ENCODE measurements at places on chromosomes 1 and 21.

GRCh38 chr21:20639026-20639425 lies 359.2 kb upstream of the NCAM2 start:
- peak; percentile 23 for DNase-seq

GRCh38 chr1:7111853-7112252 lies 326.6 kb downstream of the CAMTA1 start:
- DNase-seq, result no peak

GRCh38 chr1:235295902-235296350 lies 32.1 kb downstream of the ARID4B start:
- DNase-seq, result no peak

DNA sequence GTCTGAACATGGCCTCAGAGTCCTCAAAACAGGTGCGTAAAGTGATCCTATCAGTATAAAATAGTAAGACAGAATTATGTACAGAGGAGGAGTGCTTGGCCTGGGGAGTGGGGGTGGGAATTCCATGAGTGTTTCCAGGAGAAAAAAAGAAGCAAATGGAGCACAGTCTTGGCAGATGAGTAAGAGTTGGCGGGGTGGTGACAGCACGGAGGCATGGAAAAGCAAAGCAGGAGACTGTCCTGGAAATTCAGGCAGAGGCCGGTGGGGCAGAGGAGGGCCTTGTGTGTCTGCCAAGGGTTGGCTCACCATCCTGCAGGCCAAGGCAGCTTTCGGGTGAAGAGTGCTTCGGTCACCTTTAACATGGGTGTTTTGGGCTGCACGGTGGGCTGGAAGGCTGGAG lies 63.4 kb downstream of the OPTC start:
- peak; percentile 85 for DNase-seq

- no peak for DNase-seq
These were observed 1.3 kb downstream of the NADK start for GRCh38 chr1:1776672-1777582.

DNA sequence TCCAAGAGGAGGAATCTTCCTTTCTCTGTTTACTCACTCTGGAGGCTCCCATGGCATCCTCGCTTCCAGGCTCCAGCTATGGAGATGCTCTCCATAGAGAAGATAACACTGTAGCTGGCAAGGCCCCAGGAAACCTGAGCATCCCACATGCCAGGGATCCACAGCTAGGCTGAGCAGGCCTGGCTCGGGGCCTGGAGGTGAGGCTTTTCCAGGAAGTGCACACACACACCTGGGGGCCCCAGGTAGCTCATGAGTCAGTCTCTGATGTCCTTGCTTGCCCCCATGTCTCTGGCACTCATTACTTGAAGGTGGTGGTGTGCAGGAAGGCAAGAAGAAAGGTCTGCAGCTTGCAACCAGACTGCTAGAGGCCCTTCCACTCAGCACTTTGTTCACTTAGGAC lies 5.5 kb upstream of the LCE5A start:
- no peak for DNase-seq

DNA sequence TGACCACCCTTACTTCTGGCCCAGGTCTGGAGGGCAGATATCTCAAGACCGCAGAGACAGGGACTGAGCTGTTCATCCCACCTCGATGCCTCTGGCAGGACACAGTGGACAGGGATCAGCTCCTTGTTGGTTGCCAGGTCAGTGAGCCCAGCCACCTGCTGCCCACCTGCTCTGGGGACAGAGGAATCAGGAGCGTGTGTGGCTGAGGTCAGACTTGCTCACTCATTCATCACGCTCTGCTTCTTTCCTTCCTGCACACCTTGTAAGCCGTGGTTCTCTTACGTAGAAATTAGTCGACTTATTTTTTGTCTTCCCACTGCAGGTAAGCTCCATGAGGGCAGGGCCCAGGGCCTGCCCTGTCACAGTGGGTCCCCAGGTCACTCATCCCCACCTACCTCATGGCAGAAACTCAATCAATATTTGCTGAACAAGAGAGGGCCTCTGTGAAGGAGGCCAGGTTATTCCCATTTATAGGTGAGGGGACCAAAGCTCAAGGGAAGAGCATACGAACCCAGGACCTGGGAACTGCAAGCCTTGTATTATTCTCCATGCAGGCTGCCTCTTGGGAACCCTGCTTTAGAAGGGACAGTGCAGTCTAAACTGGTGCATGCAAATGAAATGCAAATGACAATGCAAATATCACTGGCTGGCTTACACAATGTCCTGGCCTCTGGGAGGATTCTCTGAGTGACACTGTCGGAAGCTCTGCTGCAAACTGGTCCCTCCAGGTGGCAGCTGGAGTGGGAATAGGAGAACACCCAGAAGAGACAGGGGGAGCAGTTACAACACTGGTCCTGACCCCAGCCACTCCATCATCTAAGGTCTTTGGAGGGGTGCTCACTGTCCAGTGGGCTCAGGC lies 58.4 kb upstream of the PAX7 start:
- no peak for DNase-seq

DNA sequence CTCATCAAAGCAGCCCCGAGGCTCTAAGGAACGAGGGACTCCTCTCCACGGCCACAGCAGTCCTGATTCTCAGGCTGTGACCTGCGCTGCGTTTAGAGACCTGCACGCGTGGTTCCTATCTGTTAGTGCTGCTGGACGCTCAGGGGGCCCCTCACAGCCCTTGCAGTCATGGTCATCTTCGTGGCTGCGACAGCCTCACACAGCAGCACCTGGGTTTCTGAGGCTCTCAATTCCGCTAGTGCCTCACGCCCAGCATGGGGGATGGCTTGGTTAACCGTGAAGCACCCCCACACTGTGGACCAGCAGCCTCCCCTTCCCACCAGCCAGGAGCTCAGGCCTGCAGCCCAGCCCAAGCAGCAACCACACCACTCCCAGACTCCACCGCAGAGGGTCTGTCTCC lies 7.8 kb downstream of the MORN1 start:
- DNase-seq, result no peak

- DNase-seq, result no peak
These were observed 62.2 kb downstream of the ZNF684 start for GRCh38 chr1:40593449-40594186.

DNA sequence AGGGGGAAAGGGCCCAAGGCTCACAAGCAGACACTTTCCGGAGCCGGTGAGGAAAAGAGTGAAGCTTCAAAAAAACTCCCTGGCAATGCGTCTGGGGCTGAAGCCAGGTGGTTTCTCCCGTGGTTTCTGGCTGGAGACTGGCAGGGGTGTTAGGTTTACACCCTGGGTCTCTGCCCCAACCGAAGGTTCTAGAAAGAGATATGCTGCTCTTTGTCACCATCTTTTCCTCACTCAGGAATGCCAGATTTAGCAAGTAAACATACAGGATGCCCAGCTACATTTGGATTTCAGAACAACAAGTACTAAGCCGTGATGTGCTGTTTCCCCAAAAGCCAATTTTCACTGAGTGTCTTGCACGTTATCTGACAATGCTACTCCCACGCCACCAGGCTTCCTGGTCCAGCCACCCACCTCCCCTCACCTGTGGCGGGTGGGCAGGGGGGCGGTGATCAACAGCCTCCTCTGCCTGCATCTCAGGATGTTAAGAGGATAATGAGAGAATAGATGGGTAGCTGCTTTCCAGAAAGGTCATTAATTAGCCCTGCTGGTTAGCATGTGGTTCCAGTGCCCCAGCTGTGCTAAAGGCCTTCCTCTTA lies 69.6 kb upstream of the OLIG2 start:
- no peak for DNase-seq

DNA sequence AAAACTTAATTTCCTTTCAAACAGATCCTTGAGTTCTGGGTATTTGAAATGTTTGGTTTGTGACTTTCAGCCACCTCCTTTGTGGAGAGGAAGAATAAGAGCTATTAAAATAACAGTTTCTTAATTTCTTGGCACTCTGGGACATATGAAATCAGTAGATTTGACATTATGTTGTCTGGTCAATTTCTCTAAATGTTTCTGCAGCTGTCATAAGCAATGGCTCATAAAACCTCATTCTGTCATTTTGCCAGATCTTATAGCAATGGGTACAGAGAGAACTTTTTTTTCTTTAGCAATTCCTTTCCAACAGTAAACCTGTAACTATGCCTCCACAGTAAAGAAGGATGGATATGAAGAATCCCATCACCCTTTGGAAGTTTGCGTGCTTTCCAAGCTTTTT lies 52.6 kb downstream of the LAMC1 start:
- DNase-seq, result no peak

- no peak for DNase-seq
These were observed 320.7 kb downstream of the AJAP1 start for GRCh38 chr1:4974981-4975685.

GRCh38 chr1:21298981-21299391 lies 8.7 kb upstream of the ECE1 start:
- no peak for DNase-seq

GRCh38 chr1:36095760-36096405 lies 7.2 kb downstream of the ADPRS start:
- DNase-seq, result no peak

- no peak for DNase-seq
These were observed 8.6 kb upstream of the IFNAR1 start for GRCh38 chr21:33315946-33316710.

GRCh38 chr1:238753252-238753651 lies 633.1 kb upstream of the CHRM3 start:
- no peak for DNase-seq

GRCh38 chr1:64073705-64074104 lies 129.7 kb upstream of the UBE2U start:
- no peak for DNase-seq

GRCh38 chr1:41461790-41462679 lies 22.4 kb downstream of the EDN2 start:
- DNase-seq, result no peak

GRCh38 chr1:44812822-44813543 lies 4.7 kb downstream of the BTBD19 start:
- DNase-seq, result no peak

DNA sequence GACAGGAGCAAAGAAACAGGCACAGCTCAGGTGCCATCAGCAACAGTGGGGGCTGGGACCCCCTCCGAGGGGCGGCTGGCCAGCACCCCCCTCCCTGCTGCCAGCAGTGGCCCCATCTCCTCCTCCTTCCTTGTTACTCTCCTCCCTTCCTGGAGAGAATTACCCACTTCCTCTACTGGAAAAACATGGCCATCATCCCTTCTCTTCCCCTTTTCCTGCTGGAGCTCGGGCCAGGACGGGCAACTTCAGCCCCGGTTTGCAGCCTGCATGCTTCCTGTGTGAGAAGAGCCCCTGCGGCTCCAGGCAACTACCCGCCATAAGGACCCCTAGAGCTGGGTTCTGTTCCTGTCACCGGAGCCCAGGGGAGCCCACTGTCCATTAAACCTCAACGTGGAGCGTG lies 17.6 kb downstream of the MEGF6 start:
- no peak for DNase-seq

GRCh38 chr1:153572569-153573015 lies 6.9 kb upstream of the S100A2 start:
- DNase-seq, result peak; percentile 85

- no peak for DNase-seq
These were observed 126.6 kb upstream of the COA6 start for GRCh38 chr1:234246638-234247116.

DNA sequence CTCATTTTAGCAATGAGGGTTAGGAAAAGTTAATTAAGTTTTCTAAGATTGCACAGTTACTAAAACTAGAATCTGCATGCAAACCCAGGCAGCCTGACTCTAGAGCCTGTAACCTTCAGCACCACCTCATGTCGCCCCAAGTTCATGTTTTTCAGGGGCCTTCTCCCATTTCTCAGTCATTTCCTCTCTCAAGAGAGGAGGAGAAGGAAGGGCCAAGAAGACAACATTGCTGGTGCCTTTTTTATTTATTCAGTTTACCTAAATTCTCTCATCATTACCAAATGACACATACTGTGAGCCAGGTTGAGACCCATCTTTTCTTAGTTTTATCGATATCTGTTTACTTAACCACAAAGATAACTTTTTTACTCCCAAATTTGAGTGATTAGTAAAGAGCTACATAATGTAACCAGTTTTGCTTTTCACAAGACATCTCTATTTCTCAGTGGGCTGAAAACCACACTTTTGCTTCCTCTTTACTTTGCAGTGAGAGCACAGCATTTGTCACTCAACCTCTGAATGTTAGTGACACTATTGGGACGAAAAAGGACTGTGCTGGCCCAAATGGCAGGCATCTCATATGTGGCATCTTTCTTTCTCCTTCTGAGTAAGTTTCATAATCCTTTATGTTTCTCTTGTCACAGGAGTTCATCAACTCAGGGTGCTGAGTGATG lies at the start of gene CD101:
Gene CD101 (plus strand): TSS at position 507 of the 674 bp plus-strand sequence. CDS start 58 bp downstream, at position 565.
- no peak for DNase-seq

DNA sequence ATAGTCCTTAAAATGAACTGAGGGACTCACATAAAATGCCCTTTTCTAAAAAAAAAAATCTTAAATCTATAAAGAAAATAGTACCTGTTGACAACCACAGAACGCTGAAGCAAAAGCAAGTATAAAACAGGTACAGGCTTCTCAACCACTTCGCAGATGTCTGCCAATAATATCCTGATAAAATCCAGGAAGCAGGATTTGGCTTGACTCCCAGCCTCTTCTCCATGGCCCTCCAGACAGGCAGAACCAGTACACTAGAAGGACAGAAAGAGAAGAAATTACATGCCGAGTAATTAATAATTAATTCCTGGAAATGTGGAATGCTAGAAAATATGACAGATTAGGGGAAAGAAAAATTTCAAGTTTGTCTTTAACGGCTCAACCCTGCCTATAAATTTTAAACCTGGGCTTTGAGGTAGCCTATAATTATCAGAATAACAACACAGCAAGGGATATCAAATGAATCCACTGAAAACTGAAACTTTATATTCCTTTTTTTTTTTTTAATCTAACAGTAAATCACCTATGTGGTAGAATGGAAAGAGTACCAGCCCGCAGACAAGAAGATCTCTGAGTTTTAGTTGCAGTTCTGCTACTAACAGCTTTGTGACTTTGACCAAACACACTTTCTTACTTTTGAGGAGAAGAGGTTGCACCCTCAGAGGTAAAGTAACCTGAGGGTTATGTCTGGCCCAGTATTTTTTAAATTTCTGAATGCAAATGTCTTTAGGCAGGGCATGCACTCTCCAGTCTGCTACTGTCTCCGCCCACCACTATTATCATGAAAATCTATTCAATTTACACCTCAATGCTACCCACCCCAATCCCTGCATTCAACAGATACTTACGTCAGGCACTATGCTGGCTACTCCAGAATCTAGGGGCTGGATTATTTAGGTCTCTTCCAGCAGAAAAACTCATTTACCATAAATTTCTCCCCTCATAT lies 2.7 kb downstream of the KIAA0319L start:
- DNase-seq, result no peak

- no peak for DNase-seq
These were observed 8.9 kb upstream of the VWA5B1 start for GRCh38 chr1:20281801-20282200.

DNA sequence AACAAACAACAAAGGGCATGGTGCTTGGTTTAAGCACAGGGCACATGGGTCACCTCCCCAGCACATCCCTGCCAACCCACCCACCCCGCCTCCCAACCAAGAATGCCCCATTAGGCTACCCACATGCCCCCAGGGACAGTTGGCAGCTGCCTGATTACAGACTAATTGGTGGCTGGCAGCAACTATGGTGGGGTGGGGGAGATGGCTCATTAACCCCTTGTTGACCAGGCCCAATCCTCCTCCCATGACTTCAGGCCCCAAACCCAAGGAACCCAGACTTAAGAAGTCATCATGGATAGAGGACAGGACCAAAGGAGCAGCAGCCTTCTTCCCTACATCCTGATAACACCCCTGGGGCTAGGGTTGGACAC lies 1.3 kb downstream of the RIMS3 start:
- no peak for DNase-seq
